Prostate gland (tissue), 2 donors: ENCODE measurements at places on chromosomes 3 and 15. TPM values are rescaled to one million over a fixed set of nuclear protein-coding genes. Genes with fewer than 3 reads are reported as not detected.

DNA sequence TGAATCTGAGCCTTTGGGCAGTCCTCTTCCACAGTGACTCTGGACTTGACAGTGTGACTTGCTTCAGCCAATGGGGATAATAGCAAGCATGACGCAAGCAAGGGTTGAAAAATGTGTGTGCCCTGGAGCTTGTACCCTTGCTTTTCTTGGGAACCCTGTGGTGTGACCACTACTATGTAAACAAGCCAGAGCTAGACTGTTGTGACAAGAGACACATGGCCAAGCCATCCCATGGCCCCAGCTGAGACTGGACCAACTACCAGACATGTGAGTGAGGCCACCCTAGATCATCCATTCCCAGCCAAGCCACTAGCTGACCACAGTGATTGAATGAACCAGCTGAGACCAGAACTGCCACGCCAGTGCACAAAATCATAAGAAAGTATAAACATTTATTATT is 11.8 kb downstream of the MYO1E start:
- no peak for DNase-seq

DNA sequence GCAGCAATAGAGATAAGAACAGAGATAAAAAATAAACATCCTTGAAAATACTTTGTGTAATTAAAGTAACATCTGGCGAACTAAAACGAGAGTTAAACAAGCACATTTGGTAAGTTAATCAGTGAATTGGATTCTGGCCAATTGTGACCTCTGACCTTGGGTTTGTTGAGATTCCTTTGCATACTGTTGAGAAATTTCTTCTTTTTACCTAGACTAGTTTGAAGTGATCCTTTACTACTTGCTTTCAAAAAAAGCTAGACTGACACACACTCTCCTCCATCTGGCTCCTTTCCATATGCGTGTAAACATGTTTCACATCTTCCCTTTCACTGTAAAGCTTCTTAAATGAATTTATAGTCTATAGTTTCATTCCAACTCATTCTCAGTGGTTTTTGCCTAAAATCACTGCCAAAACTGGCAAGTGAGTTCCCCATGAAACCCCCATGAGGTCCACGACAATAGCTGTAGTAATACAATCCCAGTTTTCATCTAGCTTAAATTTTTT is 17.3 kb upstream of the GBE1 start:
- no peak for DNase-seq

DNA sequence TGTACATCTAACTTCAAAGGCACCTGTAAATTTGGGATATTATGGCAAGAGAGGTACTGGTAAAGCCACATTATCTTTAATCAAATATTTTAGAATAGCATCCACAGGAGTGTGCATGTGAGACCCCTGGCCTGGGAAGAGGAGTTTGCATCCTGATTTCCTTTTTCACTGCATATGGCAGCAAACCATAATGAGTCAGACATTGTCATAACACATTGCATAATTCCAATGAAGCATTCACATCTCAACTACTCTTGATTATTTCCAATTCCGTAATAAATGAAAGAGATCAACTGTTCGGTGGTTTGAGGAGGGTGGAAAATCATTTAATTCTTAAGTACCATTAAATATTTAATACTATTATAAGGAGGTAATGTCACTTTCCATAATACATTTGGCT is 215.0 kb downstream of the MECOM start:
- DNase-seq, result no peak

DNA sequence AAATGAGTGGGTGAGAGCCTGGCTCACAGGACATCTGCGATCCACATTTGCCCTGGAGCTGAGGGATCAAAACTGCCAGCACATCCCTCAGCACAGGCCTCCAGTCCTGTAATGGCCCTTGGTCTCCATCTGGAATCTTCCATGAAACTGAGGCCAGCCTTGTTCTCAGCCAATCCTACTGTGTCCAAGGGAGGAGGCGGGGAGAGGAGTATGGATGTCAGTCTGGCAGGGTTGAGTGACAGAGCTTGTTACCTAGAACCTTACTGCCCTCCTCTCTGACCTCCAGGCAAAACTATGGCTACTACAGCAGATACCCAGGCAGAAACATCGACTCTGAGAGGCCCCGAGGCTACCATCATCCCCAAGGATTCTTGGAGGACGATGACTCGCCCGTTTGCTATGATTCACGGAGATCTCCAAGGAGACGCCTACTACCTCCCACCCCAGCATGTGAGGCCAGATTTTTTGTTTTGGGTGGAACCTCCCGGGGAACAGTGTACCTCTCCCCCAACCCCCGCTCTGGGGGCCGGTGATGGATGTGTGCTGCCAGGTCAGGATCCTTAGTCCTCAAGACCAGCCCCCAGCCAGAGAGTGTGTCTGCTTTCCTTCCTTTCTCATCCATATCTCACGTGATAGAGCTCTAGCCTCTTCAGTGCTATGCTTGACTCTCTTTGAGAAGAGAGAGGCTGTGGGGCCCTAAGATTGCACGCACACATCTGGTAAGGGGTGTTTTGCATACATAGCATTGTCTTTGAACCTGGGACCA is 41.3 kb downstream of the CHDH start:
- DNase-seq, result no peak

GRCh38 chr3:12392101-12392878 is 92.0 kb upstream of the TSEN2 start:
- DNase-seq, result no peak

DNA sequence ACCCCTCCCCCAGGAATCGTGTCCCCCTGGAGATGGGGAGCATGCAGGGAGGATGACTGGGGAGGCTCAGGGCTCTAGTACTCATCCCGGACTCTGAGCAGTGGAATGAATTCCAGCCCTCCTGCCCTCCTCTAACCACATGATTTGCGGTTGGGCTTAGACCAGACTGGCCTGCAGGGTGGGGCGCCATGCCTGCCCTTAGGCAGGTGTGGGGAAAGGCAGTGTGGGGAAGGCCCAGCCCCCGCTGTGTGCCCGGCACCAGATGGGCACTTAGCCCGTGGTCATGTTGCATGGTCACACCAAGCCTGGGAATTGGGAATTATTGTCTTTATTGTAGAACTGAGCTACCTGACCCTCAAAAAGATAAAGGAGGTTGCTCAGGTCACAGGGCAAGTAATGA is 283.8 kb downstream of the TLE3 start:
- DNase-seq, result no peak

DNA sequence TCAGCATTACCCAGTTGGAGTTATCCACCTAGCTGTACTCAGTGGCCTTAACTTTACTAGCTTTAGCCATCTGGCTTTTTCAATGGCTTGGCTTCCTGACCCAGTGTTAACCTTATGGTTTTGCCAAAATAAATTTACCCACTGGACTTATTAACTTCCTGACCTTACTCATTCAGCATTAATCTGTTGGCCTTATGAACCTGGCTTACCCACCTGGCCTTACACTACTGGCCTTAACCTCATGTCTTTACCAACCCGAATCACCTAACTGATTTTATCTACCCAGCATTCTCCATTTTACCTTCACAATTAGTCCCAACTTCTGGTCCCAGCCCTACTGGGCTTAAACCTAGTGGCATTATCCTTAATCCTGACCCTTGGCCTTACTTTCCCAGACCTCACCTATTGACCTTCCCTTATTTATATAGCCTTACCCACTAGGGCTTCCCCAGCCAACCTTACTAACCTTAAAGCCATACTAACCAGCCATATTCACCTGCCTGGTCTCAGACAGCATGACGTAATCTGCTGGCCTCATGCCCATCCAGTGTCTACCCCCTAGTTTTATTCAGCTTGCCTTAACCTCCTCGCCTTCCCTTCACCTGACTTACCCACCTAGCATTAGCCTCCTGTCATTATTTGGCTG is 100.0 kb downstream of the IL12A start:
- no peak for DNase-seq

GRCh38 chr3:148379763-148380382 is 317.8 kb upstream of the AGTR1 start:
- peak; percentile 5 for DNase-seq

- no peak for DNase-seq
Measured at GRCh38 chr3:186001842-186002241, 64.0 kb upstream of the TRA2B start.

- DNase-seq, result no peak
Measured at GRCh38 chr3:45887759-45888511, 1.6 kb downstream of the CCR9 start.

DNA sequence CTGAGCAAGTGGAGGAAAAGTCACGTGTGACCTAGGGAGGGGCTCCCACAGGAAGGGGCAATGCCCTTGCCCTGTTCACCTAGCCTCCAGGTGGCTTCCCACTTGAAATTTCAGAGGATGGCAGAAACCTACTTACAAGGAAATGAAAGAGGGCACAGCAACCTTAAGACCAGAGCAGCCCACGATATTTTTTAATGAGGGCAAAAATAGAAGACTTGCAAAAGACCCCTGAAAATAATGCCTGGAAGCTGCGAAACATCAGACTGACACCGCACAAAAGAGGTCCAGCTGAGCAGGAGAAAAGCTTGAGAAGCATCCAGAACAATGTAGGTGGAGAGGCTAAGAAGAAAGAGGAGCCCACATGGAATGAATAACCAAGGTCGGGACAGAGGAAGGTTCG is 66.1 kb downstream of the KLF15 start:
- no peak for DNase-seq

GRCh38 chr3:49422379-49423248 is at the start of gene AMT:
TSS of gene AMT (minus strand) at chr3:49422473. CDS start at chr3:49422450, 23 bp downstream.
- no peak for DNase-seq

The ST6GAL1 gene
- 101 TPM for total RNA-seq

The BFSP2 gene
- total RNA-seq, result not detected

The FOXB1 gene
- total RNA-seq, result not detected

The GOLGA8F gene
- not detected for total RNA-seq
